CD4-positive, alpha-beta memory T cell (primary cell): ENCODE measurements at places on chromosomes 2 and 18. TPM values are rescaled to one million over a fixed set of nuclear protein-coding genes. Genes with fewer than 3 reads are reported as not detected.

GRCh38 chr2:241616168-241617125 lies 20.5 kb downstream of the THAP4 start:
- H3K27ac ChIP-seq = no peak overlapping the region
- peaks cover 29% of the 10 kb centered on the region for H3K4me1 ChIP-seq
- no peaks in the 10 kb centered on the region for H3K27me3 ChIP-seq
- no peaks in the 10 kb centered on the region for H3K36me3 ChIP-seq
- DNase-seq = no peak
- peak overlapping the region; percentile 67 for H3K4me3 ChIP-seq

DNA sequence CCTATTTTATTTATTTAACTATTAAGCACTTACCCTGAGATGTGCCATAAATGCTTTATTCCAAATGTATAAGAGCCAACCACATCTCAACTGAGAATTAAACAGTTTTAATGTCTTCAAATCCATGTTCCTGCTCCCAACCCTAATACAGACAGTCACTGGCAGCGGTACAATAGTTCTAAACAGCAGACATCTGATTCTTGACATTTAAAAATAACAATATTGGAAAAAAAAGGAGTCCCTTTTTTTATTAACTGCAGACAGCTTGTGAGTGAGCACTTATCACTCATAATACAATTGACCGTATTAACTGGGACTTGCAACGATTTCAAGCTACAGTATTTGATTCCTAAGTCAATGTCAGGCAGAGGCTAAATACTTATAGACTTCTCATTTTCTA lies 424.6 kb downstream of the TGIF1 start:
- no peak for DNase-seq
- H3K4me1 ChIP-seq = no peaks in the 10 kb centered on the region
- H3K27me3 ChIP-seq = no peaks in the 10 kb centered on the region
- H3K27ac ChIP-seq = no peak overlapping the region
- no peak overlapping the region for H3K4me3 ChIP-seq
- no peaks in the 10 kb centered on the region for H3K36me3 ChIP-seq

GRCh38 chr2:37085731-37086147 lies 1.4 kb downstream of the GPATCH11 start:
- H3K4me1 ChIP-seq = peaks cover 37% of the 10 kb centered on the region
- H3K27ac ChIP-seq = no peak overlapping the region
- H3K4me3 ChIP-seq = no peak overlapping the region
- no peak for DNase-seq
- H3K36me3 ChIP-seq = peaks cover 4% of the 10 kb centered on the region
- H3K27me3 ChIP-seq = no peaks in the 10 kb centered on the region

GRCh38 chr18:49980896-49981295 lies 167.6 kb upstream of the ACAA2 start:
- no peaks in the 10 kb centered on the region for H3K36me3 ChIP-seq
- no peak overlapping the region for H3K4me3 ChIP-seq
- no peaks in the 10 kb centered on the region for H3K27me3 ChIP-seq
- DNase-seq = no peak
- no peak overlapping the region for H3K27ac ChIP-seq

DNA sequence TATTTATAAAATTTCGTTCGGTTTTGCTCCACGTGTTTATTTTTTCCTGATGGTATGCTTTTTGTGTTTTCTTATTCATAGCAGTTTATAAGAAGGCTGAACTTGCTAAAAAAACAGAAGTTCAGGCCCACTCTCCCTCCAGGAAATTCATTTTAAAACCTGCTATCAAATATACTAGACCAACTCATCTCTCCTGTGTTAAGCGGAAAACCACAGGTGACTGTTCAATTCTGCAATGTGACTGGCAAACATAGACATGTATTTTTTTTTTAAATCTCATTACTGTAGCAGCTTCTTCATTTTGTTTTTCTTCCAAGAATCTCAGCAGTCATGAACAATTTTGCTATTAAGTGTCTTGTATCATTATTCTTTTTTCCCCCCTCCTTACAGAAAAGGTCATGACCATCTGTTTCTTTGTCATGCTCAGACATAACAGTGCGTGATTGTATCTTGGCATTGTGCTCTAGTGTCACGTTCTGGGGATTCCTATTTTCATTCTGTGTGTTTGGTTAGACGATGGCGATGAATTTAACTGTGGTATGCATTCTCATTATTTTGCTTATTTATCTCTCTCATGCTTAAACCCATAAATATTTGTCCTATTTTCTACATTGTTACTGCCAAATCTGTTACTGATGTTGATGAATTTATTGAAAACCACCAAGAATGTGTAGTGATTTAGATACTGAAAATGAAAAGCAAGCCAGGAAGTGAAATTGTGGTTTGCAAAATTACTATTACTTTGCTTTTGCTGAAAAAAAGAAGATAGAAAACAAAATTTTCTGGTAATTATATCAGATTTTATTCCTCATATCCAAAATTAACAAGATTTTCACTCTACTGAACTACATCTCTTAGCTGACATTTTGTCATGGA lies 74.6 kb upstream of the UNC80 start:
- no peaks in the 10 kb centered on the region for H3K36me3 ChIP-seq
- no peak overlapping the region for H3K4me3 ChIP-seq
- no peaks in the 10 kb centered on the region for H3K27me3 ChIP-seq
- no peak overlapping the region for H3K27ac ChIP-seq

- no peaks in the 10 kb centered on the region for H3K27me3 ChIP-seq
- H3K4me1 ChIP-seq = peaks cover 28% of the 10 kb centered on the region
Measured at GRCh38 chr2:136005462-136006196, 20.2 kb upstream of the DARS1 start.

DNA sequence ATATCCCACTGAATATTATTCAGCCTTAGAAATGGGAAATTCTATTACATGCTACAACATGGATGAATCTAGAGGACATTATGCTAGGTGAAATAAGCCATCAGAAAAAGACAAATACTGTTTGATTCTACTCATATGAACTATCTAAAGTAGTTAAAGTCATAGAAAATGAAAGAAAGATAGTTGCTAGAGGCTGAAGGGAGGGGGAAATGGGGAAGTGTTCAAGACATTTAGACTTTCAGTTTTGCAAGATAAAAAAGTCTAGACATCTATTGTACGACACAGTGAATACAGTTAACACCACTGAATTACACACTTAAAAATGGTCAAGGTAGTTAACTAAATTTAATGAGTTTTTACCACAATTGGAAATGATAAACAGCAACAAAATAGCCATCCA lies 835.9 kb upstream of the CHAC2 start:
- H3K36me3 ChIP-seq = no peaks in the 10 kb centered on the region
- no peak for DNase-seq
- H3K27ac ChIP-seq = no peak overlapping the region
- H3K4me1 ChIP-seq = no peaks in the 10 kb centered on the region
- H3K27me3 ChIP-seq = no peaks in the 10 kb centered on the region
- H3K4me3 ChIP-seq = no peak overlapping the region

- DNase-seq = no peak
- no peaks in the 10 kb centered on the region for H3K4me1 ChIP-seq
- H3K27me3 ChIP-seq = no peaks in the 10 kb centered on the region
- no peaks in the 10 kb centered on the region for H3K36me3 ChIP-seq
- no peak overlapping the region for H3K4me3 ChIP-seq
Measured at GRCh38 chr2:70939001-70939838, 3.5 kb downstream of the ATP6V1B1 start.

- no peaks in the 10 kb centered on the region for H3K27me3 ChIP-seq
- H3K4me3 ChIP-seq = no peak overlapping the region
- H3K27ac ChIP-seq = no peak overlapping the region
- H3K36me3 ChIP-seq = no peaks in the 10 kb centered on the region
- no peaks in the 10 kb centered on the region for H3K4me1 ChIP-seq
Measured at GRCh38 chr2:55891671-55892094, 31.9 kb downstream of the EFEMP1 start.

DNA sequence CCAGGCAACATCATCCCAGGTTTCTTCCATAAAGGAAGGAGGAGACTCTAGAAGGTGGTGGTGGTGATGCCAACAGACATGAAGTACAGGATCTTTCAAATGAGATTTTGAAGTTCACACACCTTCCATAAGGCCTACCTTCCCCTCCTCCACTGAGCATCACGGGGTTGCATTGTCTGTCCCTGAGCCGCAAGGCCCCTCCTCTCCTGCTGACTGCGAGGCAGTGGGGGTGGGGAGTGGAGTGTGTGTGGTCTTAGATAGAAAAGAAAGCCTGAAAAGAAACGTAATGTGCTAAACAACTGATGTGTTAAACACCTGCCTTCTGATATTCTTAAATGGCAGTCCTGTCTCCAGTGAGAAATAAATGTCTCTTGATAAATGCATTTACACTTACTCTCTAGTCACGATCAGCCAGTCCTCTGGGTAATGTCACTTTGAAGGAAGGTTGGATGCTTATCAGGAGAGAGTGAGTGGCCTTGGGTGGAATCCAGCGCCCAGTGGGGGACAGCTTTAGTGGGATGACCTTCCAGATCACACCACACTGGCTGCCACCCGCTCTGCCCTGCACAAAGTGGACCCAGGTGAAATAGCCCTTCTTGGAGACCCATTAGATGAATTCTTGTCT lies 5.5 kb upstream of the SCYGR5 start:
- H3K36me3 ChIP-seq = no peaks in the 10 kb centered on the region
- no peaks in the 10 kb centered on the region for H3K27me3 ChIP-seq
- DNase-seq = no peak

- no peaks in the 10 kb centered on the region for H3K36me3 ChIP-seq
- DNase-seq = no peak
- H3K4me3 ChIP-seq = no peak overlapping the region
Measured at GRCh38 chr2:17136877-17137276, 381.4 kb downstream of the RAD51AP2 start.

- DNase-seq = no peak
- H3K36me3 ChIP-seq = no peaks in the 10 kb centered on the region
- no peaks in the 10 kb centered on the region for H3K27me3 ChIP-seq
Measured at GRCh38 chr2:10204326-10205161, 82.0 kb downstream of the RRM2 start.

GRCh38 chr2:75676464-75676863 lies 29.9 kb downstream of the MRPL19 start:
- no peak overlapping the region for H3K27ac ChIP-seq
- no peaks in the 10 kb centered on the region for H3K27me3 ChIP-seq
- peaks cover 6% of the 10 kb centered on the region for H3K36me3 ChIP-seq
- DNase-seq = no peak
- no peak overlapping the region for H3K4me3 ChIP-seq

- no peak for DNase-seq
- H3K4me1 ChIP-seq = peaks cover 18% of the 10 kb centered on the region
- no peaks in the 10 kb centered on the region for H3K27me3 ChIP-seq
- H3K36me3 ChIP-seq = no peaks in the 10 kb centered on the region
Measured at GRCh38 chr2:196108604-196109003, 40.0 kb upstream of the DNAH7 start.

GRCh38 chr2:158795195-158795924 lies at the start of gene DAPL1:
DAPL1 (plus strand) TSS chr2:158795317; CDS start chr2:158795373, 56 bp downstream.
- no peaks in the 10 kb centered on the region for H3K36me3 ChIP-seq
- H3K4me1 ChIP-seq = no peaks in the 10 kb centered on the region
- no peak for DNase-seq
- H3K4me3 ChIP-seq = no peak within 1 kb of the TSS
- H3K27me3 ChIP-seq = no peaks in the 10 kb centered on the region

DNA sequence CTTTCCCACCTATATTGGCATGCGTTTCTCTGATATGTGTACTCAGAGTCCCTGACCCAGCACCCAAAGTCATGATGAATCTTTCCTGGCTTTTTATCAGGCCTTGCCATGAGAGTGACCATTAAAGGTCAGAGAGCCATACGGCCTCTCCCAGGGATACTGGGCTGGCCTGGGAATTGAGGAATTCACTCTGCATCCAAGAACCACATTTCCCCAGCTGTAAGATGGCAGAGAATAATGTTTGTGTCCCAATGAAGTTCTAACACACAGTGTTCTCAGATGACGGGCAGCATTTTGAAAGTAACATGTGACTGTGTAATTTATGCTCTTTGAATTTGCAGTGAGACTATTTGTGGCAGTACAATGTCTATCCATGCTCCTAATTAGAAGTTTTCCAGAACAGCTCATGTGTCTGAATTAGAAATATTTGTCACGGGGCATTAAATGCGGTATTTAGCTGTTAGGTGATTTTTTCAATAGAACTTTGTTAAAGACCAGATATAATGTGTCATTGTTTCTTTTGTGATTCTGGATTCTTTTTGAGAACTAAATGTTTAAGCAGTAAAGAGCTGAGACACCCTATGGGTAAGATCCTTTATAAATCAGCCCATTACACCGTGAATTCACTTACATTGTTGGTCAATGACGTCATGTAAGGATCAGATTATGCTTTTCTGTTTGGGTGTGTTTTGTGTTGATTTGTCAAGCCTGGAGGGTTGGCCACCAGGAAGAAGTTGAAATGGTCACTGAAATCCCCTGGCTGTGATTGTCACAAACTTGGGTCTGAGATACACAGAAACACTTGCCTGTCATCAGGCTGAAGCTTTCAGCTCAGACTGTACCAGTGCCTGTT lies 7.3 kb upstream of the SLC3A1 start:
- no peak for DNase-seq
- no peaks in the 10 kb centered on the region for H3K4me1 ChIP-seq
- no peak overlapping the region for H3K27ac ChIP-seq
- H3K4me3 ChIP-seq = no peak overlapping the region
- H3K27me3 ChIP-seq = no peaks in the 10 kb centered on the region

GRCh38 chr2:160379399-160379798 lies 114.2 kb downstream of the RBMS1 start:
- no peak overlapping the region for H3K4me3 ChIP-seq
- no peak for DNase-seq
- no peak overlapping the region for H3K27ac ChIP-seq
- H3K27me3 ChIP-seq = no peaks in the 10 kb centered on the region

- peaks cover 5% of the 10 kb centered on the region for H3K27me3 ChIP-seq
- H3K4me3 ChIP-seq = peak overlapping the region; percentile 27
- no peak overlapping the region for H3K27ac ChIP-seq
- peaks cover 14% of the 10 kb centered on the region for H3K4me1 ChIP-seq
Measured at GRCh38 chr18:63936156-63936931, 12.8 kb upstream of the HMSD start.

- H3K4me1 ChIP-seq = peaks cover 18% of the 10 kb centered on the region
- DNase-seq = no peak
- H3K4me3 ChIP-seq = no peak overlapping the region
- H3K27me3 ChIP-seq = no peaks in the 10 kb centered on the region
- H3K27ac ChIP-seq = no peak overlapping the region
Measured at GRCh38 chr2:74181739-74182138, 3.1 kb upstream of the MOB1A start.

- H3K27me3 ChIP-seq = no peaks in the 10 kb centered on the region
- DNase-seq = peak; percentile 21
- H3K4me1 ChIP-seq = peaks cover 8% of the 10 kb centered on the region
Measured at GRCh38 chr2:85804583-85804982, 50.8 kb downstream of the ATOH8 start.

GRCh38 chr2:214706986-214707385 lies 102.5 kb downstream of the BARD1 start:
- no peaks in the 10 kb centered on the region for H3K4me1 ChIP-seq
- no peaks in the 10 kb centered on the region for H3K27me3 ChIP-seq
- H3K27ac ChIP-seq = no peak overlapping the region
- no peaks in the 10 kb centered on the region for H3K36me3 ChIP-seq
- no peak overlapping the region for H3K4me3 ChIP-seq

- DNase-seq = no peak
- H3K36me3 ChIP-seq = no peaks in the 10 kb centered on the region
- peaks cover 5% of the 10 kb centered on the region for H3K4me1 ChIP-seq
- peaks cover 13% of the 10 kb centered on the region for H3K27me3 ChIP-seq
Measured at GRCh38 chr2:38074764-38075506, 1.0 kb downstream of the CYP1B1 start.

- no peaks in the 10 kb centered on the region for H3K4me1 ChIP-seq
- H3K36me3 ChIP-seq = no peaks in the 10 kb centered on the region
- no peak for DNase-seq
- H3K27me3 ChIP-seq = no peaks in the 10 kb centered on the region
Measured at GRCh38 chr18:76259096-76259495, 235.9 kb downstream of the ZNF516 start.

Gene SLC5A7
- not detected for total RNA-seq

Gene RESP18
- total RNA-seq = not detected

Gene KCNE4
- not detected for total RNA-seq

Gene IL36G
- not detected for total RNA-seq

Gene IL36A
- total RNA-seq = not detected

Gene COL3A1
- not detected for total RNA-seq

Gene ALLC
- not detected for total RNA-seq

Gene ZNF397
- total RNA-seq = 56.1 TPM

Gene CNTNAP5
- not detected for total RNA-seq
